ENCODE measurements at places on chromosomes 3 and 15. TPM values are rescaled to one million over a fixed set of nuclear protein-coding genes. Genes with fewer than 3 reads are reported as not detected.

DNA sequence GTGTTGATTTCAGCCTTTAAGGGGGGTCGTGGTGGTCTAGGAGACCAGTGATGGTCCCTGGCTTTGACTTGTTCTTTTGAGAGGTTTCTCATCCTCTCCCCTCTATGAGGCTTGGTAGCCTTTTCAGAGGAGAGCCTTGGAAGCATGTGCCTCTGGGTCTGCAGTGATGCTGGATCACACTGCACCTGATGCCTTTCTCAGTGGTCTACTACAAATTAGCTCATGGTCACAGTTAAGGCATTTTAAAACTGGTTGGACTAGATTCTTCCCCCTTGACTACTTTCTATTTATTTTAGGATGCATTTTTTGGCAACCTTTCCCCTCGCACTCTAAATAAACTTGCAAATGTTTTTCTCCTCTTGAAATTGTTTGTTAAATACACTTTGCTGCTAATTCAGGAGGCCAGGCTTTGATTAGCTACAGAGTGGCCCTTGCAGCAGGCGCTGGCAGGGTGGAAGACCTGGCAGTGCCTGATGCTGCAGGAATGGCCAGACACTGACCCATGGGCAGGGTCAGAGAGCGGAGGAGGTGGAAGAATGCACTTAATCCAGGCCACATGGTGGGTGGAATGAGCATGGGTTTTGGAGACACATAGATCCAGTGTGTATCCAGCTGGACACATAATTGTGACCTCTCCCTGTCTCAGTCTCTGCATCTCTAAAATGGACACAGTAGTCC, 318.8 kb upstream of the CTDSPL start:
- H3K36me3 ChIP-seq: peaks cover 21% of the 10 kb centered on the region
- H3K4me3 ChIP-seq: no peak overlapping the region
- DNase-seq: no peak
- peaks cover 45% of the 10 kb centered on the region for H3K4me1 ChIP-seq
- no peaks in the 10 kb centered on the region for H3K27me3 ChIP-seq
- no peak overlapping the region for H3K27ac ChIP-seq

LMLN gene
- total RNA-seq: 1.2 TPM

GRCh38 chr3:24640330-24640877, 145.8 kb upstream of the THRB start:
- no peak overlapping the region for H3K27ac ChIP-seq
- no peaks in the 10 kb centered on the region for H3K36me3 ChIP-seq
- DNase-seq: no peak
- H3K4me3 ChIP-seq: peak overlapping the region; percentile 8
- H3K4me1 ChIP-seq: no peaks in the 10 kb centered on the region

GRCh38 chr15:40449275-40449674, 8.5 kb downstream of the BAHD1 start:
- peaks cover 9% of the 10 kb centered on the region for H3K4me1 ChIP-seq
- no peaks in the 10 kb centered on the region for H3K27me3 ChIP-seq
- no peaks in the 10 kb centered on the region for H3K36me3 ChIP-seq
- no peak overlapping the region for H3K4me3 ChIP-seq
- no peak overlapping the region for H3K27ac ChIP-seq

PGBD4 gene
- total RNA-seq: 1.2 TPM

DNA sequence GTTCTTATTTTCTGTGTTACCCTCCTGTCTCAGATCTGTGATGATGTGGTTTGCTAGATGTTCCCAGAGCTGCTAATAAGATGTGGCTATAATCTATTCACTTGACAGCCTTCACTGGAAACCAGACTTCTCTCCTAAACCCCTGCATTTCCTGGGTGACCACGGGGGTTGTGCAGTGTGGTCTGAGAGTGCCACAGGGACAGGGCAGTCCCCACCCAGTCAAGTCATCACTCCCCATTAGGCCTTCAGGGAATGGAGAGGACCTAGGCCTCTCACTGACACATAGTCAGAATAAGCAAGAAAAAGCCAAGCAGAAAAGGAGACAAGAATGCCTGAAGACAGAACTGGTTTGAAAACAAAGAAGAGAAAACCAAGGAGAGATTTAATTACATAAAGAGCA, 58.3 kb downstream of the GJD2 start:
- no peaks in the 10 kb centered on the region for H3K36me3 ChIP-seq
- no peaks in the 10 kb centered on the region for H3K27me3 ChIP-seq
- H3K4me1 ChIP-seq: no peaks in the 10 kb centered on the region
- no peak for DNase-seq

DNA sequence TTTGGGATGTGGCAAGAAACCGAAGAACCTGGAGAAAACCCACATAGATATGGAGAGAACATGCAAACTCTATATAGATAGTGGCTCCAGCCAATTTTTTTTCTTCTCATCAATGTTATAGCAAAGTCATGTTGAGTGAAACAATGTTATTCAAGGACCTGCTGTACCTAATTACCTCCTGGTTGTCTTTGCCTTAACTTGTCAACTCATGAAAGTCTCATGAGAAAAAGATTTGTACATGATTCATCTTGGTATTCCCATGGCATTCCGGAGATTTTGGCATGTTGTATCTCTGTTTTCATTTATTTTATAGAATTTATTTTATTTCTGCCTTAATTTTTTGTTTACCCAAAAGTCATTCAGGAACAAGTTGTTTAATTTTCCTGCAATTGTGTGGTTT, 303.8 kb upstream of the CDIN1 start:
- no peaks in the 10 kb centered on the region for H3K4me1 ChIP-seq
- H3K36me3 ChIP-seq: no peaks in the 10 kb centered on the region
- H3K27ac ChIP-seq: no peak overlapping the region
- DNase-seq: no peak
- no peak overlapping the region for H3K4me3 ChIP-seq
- no peaks in the 10 kb centered on the region for H3K27me3 ChIP-seq

ASB14 gene
- not detected for total RNA-seq

DNA sequence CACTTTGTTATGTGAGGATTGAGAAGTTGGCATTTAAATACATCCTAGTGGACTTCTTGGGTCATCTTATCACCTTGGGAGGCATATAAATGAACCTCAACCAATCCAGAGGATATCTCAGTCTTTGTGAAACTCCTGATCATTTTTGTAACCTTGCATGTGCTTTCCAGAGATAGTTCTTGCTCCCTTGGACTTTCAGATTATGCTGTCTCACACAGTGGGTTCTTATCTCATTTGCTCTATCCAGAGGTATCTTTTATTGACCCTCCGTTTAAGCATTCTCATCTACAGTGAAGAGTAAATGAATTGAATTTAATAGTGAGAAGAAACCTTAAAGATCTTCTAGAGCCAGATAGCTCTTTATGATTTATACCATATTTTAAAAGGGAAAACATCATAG, 10.4 kb downstream of the ARMC8 start:
- H3K36me3 ChIP-seq: no peaks in the 10 kb centered on the region
- no peak overlapping the region for H3K27ac ChIP-seq
- no peaks in the 10 kb centered on the region for H3K27me3 ChIP-seq
- no peaks in the 10 kb centered on the region for H3K4me1 ChIP-seq
- no peak overlapping the region for H3K4me3 ChIP-seq

DNA sequence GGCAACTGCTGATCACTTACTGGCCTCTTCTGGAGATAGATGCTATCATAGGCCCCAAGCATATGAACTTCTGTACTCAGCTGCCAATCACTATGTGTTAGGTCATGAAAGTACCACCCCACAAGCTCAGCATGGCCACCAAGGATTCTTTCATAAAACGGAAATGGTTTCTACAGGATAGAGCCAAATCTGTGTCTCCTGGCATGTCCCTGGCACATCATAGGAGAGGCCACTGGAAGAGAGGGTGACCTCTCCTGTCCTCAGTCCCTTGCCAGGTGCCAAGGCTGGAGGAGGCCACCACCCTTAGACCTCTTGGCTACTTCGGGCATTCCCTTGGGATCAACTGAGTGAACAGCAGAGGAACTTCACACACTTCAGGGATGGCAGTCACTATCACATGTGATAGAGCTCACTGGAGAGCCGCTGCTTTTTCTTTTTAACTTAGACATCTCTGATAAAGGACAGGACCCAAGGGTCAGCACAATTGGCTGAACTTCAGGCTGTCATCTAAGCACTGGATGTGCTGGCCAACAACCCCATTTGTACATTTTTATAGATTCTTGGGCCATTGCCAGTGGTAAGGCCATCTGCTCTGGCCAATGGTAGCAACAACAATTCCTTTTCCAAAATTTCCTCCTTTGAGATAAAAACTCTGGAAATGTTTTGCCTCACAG, 425.2 kb downstream of the SQOR start:
- H3K27me3 ChIP-seq: no peaks in the 10 kb centered on the region
- no peak for DNase-seq
- no peaks in the 10 kb centered on the region for H3K36me3 ChIP-seq
- no peaks in the 10 kb centered on the region for H3K4me1 ChIP-seq

- peaks cover 4% of the 10 kb centered on the region for H3K36me3 ChIP-seq
- H3K27me3 ChIP-seq: no peaks in the 10 kb centered on the region
- peak overlapping the region; percentile 71 for H3K4me3 ChIP-seq
- peak overlapping the region; percentile 67 for H3K27ac ChIP-seq
These were observed 835 bp downstream of the STOML1 start for GRCh38 chr15:73991260-73991659.

PRTG gene
- total RNA-seq: 3.0 TPM

NUP210 gene
- 4.3 TPM for total RNA-seq

DNA sequence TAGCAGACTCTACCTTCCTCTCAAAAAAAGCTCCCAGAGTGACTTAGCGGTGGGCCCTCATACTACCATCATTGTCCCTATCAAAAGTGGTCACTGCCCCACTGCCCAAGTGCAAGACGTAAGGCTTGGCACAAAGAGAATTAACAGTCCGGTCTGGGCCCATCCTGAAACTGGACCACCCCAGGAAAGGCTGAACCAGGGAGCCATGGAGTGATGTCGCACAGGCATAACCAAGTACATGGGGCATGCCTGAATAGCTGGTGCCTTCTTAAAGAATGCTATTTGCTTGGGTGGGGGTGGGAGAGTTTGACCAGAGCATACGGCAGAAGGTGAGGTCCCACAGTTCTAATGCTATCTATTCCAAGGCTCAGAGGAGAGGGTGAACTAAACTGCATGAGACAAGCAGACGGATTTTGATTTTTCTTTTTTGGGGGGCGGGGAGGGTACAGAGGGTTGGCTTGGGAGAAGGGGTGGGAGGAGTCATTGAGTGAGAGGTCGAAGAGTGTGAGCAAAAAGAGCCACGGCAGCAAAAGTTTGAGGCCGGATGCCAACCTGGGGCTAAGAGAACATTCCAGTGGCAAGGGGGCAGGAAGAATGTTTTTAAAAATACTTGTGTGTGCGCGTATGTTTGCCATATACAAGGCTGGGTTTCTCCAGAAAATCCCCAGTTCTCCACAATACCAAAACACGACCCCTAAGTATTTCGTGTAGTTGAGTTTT, 50.2 kb downstream of the FAM174B start:
- no peak overlapping the region for H3K4me3 ChIP-seq
- DNase-seq: no peak
- H3K27me3 ChIP-seq: no peaks in the 10 kb centered on the region
- H3K27ac ChIP-seq: no peak overlapping the region
- no peaks in the 10 kb centered on the region for H3K36me3 ChIP-seq
- H3K4me1 ChIP-seq: no peaks in the 10 kb centered on the region

KNG1 gene
- not detected for total RNA-seq

DNA sequence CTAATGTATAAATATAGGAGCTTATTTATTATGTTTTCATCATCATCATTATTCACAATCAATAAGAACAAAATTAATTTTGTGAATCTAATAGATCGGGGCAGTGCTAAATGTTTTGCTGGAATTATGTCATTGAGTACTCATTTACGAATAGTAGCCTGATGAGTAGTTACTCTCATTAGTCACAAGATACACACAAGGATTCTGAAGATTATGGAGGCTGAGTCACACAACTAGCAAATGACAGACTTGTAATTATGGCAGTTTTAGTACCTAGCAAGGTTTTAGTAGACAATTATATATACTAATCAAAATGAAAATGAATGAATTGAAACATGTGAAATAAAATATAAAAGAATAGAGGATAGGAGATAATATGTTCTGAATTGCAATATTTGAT, 954.2 kb downstream of the CADM2 start:
- no peak overlapping the region for H3K27ac ChIP-seq
- no peaks in the 10 kb centered on the region for H3K4me1 ChIP-seq
- no peak for DNase-seq
- no peaks in the 10 kb centered on the region for H3K36me3 ChIP-seq
- no peaks in the 10 kb centered on the region for H3K27me3 ChIP-seq

PXYLP1 gene
- total RNA-seq: 15.2 TPM

DNA sequence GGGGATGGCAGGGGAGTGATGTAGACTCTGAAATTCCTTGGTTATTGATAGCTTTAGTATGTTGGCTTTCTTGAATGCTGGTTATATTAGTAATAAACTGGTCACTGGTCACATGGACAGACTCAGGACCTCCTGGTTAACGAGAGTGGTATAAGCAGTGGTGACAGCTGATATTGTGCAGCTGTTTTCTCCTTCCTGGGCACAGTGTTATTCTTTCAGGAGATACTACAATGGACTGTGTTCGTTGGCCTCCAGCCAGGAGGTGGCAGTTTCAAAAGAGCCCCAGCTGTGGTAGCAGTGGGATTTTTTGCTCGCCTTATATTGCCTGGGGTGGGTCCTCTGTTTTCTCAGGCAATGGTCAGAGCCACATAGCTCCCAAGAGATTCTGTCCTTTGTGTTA, 181.6 kb upstream of the RBMS3 start:
- no peak overlapping the region for H3K27ac ChIP-seq
- H3K4me1 ChIP-seq: no peaks in the 10 kb centered on the region
- H3K4me3 ChIP-seq: no peak overlapping the region
- H3K27me3 ChIP-seq: no peaks in the 10 kb centered on the region

CLDN11 gene
- total RNA-seq: 2.5 TPM

Measured in thoracic aorta (tissue), 2 donors.